ENCODE measurements at places on chromosomes 2 and 18.

DNA sequence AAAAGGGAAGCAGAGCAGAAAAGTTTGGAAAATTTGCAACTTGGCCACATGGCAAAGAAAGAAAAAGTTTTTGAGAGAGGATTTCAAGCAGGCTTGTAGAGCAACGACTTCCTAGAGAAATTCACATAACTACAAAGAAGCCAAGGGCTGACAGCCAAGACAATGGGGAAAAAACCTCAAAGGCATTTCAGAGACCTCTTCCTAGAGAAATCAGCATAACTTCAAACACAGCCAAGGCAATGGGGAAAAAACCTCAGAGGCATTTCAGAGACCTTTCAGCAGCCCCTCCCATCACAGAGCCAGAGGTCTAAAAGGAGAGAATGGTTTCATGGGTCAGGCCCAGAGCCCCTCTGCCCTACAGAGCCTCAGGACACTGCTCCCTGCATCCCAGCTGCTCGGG is 7.2 kb downstream of the ADI1 start:
- DNase-seq = no peak

GRCh38 chr18:62131301-62131909 is 55.5 kb downstream of the PIGN start:
- peak; percentile 75 for DNase-seq

DNA sequence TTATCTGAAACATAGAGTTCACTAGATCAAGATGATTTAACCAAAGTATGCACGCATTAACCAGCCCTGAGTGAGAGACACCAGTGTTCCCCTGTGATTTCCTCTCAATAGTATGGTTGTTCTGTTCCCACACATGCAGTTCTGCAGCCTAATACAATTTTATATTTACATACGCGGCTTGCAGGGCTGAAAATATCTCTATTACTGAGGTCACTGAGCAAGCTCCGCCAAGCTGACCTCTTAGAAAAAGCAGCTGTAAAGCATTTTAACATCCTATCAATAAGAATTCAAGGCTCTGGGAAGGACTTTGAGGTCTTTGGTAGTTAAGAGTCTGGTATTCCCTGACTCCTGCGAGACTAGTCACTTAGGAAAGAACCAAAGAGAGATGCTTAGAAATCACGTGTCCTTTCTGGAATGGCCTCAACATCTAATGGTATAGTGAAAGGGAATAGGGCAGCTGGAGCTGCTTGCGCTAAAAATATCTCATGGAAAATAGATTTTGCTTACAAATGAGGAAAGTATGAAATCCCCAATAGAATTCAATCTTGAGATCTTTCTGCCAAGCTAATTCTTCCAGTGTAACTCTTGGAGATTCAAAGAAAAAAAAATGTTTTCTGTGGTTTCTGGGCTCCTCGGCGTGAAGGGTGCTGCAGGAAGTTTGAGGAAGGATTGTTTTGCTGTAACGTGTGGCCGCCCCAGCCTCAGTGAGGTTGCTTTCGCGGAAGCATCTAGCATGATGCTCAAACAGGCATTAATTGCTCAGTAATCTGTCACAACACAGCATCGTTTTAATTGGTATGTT is 59.2 kb downstream of the DOCK10 start:
- DNase-seq = no peak

GRCh38 chr2:101718993-101719571 is 21.6 kb downstream of the MAP4K4 start:
- DNase-seq = no peak

GRCh38 chr2:240775905-240776304 is 44.1 kb downstream of the KIF1A start:
- DNase-seq = no peak

DNA sequence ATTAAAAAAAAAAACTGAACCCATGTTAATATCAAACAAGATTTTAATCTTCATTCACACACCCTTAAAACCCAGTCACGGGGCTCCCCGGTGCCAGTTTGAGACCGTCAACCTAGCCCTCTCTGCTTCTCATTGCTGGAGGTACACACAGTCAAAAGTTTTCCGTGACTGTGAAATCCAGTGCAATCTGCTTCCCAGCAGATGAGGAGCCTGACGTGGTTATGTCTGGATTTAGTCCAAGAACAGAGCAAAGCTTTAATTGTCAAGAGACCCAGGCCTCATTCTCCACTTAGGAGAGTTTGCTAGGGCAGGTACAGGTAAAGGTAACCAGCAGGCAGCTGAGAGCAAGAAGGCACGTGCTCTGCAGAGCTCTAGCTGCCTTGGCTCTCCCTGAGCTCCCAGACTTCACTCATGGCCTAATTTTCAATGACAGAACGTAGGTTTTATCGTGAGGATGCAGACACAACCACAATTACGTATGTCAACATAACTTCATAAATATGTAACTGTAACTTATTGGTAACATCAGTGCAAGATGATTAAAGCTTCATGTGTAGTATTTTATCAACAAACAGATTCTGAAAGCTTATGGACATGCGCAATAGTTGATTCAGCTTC is 56.3 kb downstream of the SLC16A14 start:
- DNase-seq = no peak

- DNase-seq = no peak
These were observed 88.2 kb downstream of the SPRED2 start for GRCh38 chr2:65344182-65344581.

Measured in head of caudate nucleus (tissue), 42 donors.